CD4-positive, CD25-positive, alpha-beta regulatory T cell (primary cell): ENCODE measurements at places on chromosomes 7 and 10.

DNA sequence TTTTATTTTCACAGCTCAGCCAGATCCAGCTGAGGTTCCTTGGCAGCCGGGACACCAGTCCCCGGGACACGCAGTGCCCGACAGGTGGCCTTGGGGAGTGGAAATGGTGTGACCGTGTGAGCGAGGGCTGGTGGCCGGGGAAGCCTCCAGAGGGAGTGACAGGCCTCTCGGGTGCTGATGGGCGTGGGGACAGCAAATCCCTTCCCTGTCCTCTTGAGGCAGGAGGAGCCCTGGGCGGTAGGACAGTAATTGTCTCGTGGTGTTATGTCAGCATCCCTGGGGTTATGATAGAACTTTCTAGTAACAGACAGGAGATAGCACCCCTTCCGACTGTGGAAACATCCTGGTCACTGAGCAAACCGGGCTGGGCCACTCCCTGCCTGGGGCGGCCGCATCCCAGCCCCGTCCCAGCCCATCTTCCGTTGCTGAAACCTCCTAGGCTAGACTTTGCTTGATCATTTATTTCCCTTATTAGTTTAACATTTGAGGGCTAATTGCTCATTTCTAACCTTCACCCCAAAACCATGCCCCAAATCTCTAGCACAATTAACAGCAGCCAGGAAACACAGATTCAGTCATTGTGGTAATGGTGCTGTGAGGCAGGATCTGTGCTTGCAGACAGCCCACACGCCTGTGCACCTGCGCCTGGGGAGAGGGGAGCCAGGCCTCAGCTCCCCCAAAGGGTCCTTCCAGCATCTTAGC lies 63.3 kb downstream of the ELFN1 start:
- DNase-seq, result no peak

- DNase-seq, result no peak
These were observed 216.8 kb downstream of the RPS24 start for GRCh38 chr10:78250313-78251015.

GRCh38 chr10:107072028-107072427 lies 92.5 kb downstream of the SORCS1 start:
- no peak for DNase-seq

DNA sequence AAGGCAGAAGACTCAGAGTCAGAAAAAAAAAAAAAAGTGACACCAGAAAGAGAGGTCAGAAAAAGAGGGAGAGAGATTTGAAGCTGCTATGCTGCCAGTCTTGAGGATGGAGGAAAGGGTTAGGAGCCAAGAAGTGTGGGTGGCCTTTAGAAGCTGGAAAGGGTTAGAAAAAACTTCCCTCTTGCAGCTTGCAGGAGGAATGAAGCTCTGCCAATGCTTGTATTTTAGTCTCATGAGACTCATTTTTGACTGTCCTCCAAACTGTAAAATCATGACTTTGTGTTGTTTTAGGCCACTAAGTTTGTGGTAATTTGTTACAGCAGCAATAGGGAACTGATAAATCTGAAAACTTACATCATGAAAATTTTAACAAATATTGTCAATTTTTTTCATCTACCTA lies 127.7 kb upstream of the NOBOX start:
- no peak for DNase-seq

DNA sequence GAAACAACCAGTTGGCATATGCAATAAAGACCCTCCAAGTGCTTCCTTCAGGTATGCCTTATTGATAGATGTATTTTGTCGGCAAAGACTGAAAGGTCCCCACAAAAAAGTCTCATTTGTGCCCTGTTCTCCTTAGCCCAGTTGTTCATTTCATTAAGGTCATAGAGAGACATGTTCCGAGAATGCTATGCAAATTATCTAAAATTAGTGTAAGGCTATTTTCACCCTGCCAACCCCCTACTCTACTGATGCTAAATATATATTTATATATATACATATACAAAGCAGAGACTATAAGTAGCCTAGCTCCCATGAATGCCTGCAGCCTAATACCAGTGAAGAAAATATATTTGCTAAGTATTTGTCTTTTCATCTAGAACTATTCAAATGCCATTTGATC lies 96.7 kb upstream of the ADO start:
- DNase-seq, result no peak

DNA sequence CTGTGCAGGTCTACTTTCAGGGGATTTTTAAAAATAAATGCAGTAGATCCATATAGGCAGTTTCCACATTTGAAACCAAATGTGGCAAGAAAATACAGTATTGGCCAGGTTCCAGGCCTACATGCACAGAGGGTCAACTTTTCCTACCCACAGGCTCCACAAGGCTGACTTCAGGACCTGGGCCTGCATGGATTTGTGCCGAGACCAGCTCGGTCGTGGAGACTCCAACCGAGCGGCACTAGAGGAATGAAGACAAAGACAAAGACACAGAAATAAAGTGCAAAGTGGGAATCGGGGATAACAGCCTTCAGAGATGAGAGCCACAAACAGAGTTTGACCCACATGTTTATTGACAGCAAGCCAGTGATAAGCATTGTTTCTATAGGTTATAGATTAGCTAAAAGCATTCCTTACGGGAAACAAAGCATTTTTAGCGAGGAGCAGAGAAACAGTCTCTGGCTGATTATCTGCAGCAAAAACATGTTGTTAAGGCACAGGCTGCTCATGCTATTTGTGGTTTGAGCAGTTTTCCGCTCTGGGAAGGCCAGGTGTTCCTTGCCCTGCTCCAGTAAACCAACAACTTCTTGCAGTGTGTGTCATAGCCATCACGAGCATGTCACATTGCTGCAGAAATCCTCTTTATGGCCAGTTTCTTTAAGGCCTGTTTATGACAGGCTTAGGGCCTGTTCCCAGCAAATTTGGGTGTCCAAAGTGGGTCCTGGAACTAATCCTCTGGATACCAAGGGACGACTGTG lies 52.6 kb downstream of the ZNF37A start:
- no peak for DNase-seq

DNA sequence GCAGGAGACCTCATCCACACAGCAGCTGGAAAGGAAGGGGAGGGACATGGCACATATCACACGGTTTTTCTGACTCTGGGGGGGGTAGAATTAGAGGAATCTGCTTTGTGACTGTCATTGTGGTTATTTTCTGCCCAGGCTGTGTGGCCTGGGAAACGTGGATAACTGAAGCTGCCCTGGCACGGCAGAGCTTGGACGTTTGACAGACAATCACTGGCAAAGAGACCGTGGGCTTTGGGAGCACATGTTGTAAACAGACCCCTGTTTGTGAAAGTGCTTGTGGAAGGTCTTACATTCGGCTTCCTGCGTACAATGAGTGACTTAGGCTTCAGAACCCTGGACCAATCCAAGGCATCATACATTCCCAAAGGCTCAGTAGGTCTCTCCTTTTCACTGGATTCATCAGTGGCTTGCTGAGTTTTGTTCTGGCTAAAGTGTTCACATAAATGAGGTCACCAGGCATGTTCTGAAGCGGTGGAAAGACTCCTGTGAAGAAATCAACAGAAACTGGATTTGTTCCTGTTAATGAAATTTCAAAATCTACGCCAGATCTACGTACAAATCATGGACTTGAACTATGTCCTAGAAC lies 188.2 kb downstream of the TEX36 start:
- no peak for DNase-seq

DNA sequence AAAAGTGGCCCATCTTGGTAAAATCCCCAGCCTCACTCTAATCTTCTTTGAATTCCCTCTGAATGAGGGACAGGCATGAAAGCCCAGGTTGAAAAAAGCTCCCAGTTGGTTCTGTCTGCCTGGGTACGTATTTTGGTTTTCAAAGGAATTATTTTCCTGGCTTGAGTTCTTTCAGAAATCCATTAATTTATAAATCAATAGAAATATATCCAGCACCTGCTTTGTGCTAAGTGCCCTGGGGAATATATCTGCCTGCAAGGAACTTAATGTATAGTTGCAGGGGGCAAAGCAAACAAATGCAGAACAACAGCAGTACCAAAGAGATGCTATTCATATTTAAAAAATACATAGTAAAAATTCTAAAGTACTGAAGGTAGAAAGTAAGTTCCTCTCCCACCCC lies 362.7 kb downstream of the REEP3 start:
- no peak for DNase-seq

- DNase-seq, result no peak
These were observed 98.5 kb downstream of the CABCOCO1 start for GRCh38 chr10:61760943-61761824.

- DNase-seq, result no peak
These were observed 605.4 kb upstream of the NRP1 start for GRCh38 chr10:33939892-33940291.

DNA sequence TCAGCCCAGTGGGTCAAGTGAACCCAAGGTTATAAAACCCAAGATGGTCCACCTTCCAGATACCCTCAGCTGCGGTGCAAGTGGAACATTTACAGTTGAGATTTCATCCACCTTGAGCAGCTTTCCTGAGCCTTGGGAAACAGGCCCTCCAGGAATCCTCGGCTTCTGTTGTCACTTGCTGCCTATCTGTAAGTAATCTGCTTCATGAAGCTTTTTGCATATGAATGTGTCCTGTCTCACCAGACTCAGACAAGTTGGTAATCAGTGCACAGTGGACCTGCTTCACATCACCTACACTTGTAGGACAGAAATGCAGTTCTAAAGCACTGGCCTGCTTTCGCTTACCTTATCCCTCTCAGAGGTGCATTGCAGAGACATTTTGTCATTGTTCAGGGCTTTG lies 80.3 kb downstream of the FAM185A start:
- DNase-seq, result no peak
